ENCODE measurements at places on chromosomes 4 and X.

- DNase-seq = no peak
Measured at GRCh38 chr4:55447831-55448230, 52.1 kb downstream of the TMEM165 start.

DNA sequence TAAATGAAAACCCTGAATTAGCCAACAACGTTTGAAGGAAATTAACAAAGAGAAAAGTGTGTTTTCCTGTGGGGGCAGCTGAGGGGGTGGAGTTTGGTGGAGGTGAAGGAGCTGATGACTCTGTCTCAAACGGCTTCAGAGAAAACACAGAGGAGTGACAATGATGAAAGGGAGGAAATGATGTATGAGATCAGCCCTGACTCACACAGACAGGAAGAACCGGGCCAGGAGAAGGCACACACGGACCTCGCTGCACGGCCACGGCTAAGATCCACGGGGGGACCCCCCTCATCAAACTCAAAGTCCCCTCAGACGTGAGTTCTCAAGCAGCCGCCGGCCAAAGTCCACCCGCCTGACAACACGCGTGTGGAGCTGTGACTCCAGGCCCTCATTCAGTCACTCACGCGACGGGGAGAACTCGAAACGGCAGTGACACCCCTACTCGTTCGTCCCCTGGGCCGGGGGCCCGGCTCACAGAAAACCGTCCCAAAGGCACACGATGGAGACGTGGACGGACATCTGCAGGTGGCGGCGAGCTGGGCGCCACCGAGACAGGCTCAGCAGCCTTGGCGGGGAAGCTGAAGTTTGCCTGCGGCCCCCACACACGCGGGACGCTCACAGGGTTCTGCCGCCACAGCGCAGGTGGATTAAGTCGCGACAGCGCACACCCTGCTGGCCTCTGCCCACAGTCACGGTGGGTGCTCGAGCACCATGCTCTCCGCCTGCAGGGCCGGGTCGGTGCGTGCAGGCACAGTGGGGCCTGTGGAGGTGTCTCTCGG is 28.8 kb downstream of the PPP2R3B start:
- DNase-seq = no peak

DNA sequence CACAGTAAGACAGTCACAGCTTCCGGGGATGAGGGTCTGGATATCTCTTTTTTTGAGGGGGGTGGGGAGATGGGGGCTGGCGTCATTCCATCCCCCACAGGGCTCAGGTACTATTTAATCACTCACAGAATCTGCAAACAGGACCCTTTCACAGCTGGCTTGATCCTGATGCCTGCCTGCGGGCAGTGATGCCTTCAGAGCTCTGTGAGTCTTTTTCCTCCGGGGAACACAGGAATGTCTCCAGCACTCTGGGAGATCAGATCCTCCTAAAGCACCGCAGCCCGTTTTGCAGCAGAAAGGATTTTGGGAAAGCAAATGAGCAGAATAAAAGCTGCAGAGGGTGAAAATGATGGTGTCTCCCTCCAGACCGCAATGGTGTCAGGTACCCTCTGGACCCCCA is 13.2 kb upstream of the SHOX start:
- DNase-seq = no peak

- DNase-seq = no peak
Measured at GRCh38 chrX:154412468-154412867, 1.1 kb downstream of the TAFAZZIN start.

DNA sequence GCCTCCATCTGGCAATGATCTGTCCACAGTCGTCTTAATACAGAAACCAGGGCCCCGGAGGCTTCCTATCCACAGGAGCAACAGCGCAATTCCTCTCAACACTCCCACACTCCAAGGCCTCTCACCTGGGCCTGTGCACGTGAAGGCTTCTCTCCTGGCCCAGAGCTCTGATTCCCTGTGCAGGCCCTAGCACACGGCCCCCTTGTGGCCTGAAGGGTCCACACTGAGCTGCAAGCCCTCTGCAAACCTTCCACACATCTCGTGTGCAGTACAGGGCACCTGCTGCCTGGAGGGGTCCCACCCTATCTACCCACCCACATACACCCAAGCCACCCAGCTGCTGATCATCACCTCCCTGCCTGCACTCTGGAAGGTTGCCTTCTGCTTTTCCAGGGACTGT is 150.1 kb upstream of the NUDT10 start:
- DNase-seq = no peak

DNA sequence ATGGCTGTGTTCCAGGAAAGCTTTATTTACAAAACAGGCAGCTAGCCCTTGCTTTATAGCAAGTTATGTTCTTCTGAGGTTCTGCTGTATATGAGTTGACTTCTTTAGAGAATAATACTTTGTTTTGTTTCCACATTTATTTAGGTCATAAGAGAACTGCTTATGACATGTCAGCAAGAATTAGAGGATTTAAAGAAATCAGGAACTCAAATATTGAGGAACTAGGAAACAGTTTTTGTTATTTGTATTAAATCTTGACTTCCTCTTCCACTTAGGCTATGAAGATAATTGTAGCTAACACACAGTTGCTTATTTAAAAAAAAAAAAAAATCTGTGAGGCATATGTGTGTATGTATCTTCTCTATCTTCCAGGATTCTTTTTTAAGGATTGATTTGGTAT is 14.3 kb downstream of the ZRSR2 start:
- DNase-seq = no peak

- DNase-seq = no peak
Measured at GRCh38 chr4:182886205-182886604, 31.0 kb downstream of the DCTD start.

- DNase-seq = no peak
Measured at GRCh38 chrX:42869011-42869410, 91.0 kb upstream of the PPP1R2C start.

DNA sequence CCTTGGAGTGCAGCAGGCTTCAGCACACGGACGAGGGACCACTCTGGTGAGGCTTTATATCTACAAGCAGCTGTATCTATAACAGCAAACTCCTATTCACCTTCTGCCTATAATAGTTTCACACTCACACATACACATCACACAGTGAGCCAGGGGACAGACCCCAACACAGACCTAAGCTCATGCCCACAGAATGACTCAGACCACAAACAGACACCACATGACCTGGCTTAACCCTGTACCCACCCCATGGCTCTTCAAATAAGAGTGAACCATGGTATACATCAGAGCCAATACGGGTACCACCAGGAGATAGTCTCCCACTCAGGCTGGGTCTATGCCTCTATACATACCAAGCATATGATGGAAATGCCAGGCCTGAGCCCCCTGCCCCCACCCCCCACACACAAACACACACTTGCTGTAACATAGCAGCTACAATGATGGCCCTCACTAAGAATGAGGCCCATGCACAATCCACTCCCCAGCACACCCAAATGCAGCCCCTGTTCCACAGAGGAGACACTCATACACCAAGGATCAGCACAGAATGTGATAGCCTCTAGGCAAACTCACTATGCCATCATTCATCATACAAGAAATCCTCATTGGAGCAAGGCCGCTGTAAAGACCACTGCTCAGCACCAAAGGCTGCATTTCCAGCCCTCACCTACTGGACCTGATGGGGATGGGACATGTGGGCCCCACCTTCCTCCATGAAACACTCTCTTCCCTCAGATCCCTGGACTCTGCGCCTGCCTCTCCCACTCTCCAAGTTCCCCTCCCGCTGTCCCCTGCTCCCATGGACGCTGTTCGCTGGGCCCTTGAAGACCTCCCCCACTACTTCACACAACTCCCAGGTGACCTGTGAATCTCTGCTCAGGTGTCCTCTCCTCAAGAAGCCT is 62.1 kb upstream of the XIAP start:
- no peak for DNase-seq

All from NCI-H1417 (cell line).